Posterior cingulate gyrus (tissue), 11 donors: ENCODE measurements at places on chromosomes 2 and 18.

GRCh38 chr2:166632616-166633015 is 138.6 kb upstream of the SCN7A start:
- no peak for DNase-seq

GRCh38 chr2:120983344-120983743 is 247.7 kb downstream of the GLI2 start:
- DNase-seq = peak; percentile 44

DNA sequence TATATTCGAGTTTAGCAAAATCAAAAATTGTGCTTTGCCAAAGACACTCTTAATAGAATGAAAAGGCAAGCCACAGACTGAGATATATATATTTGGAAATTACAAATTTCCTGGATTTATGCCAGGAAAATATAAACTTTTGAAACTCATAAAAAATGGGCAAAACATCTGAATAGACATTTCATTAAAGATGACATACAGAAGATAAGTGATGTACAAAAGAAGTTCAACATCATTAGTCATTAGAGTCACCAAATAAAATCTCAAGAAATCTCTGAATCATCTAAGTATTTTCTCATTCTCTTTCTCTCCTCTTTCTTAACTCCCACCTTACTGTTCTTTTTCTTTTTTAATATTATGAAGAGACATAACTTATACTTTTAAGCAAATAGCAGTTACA is 921.1 kb downstream of the DSC3 start:
- no peak for DNase-seq

DNA sequence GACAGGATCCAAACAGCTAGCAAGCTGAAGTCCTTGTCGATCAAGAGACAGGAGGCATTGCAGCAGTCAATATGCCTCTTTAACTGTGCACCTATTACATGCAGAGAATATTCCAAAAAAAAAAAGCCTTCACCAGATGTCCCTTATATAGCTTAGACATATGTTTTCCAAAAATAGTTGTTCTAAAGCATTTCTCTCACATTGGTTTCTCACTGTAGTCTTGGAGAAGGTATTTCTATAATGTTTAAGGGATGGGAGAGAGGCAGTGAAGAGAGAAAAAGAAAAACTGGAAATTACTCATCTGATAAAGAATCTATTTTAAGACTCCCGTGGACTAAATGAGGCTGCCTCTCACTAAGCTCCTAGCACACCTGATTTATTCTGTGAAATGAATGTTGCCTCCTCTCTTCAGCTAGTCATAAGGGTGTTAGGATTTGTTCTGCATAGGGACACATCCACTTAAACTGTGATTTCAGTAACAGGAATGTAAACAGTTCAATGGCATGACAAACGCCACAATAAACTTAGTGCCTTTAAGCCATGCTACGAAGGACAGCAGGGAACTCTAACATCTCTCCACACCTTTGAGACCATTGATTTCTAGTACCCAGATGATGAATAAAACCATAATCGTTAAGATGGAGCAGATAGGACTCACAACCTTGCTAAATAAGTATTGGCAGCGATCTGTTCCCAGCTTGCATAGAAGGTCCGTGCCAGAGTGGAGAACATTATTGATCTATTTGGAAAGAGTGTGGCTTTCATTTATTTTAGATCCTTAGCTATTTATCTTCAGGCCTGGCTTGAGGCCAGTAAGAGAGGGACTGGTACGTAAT is 98.6 kb upstream of the NCK2 start:
- DNase-seq = no peak

- DNase-seq = no peak
These were observed 474.7 kb downstream of the MBD2 start for GRCh38 chr18:53749766-53750165.

DNA sequence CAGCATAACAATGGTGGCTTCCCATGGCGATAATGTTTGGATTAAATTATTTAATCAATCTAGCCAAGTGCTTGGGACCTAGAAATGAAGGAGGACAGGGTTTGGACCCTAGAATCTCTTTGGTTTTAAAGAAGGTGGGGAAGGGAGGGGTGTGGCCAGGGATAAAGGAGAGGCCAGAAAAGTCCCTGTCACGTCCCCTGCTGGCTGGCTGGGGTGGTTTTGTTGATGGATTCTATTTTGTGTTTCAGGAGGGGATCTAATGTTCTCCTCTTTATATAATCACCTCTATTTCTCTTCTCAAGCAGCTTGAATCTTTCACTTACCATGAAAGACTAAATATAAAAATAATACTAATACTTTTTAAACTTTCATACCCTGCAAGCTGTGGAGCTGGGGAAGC is 52.6 kb upstream of the GALR1 start:
- DNase-seq = no peak

- no peak for DNase-seq
These were observed 95.3 kb upstream of the RNF152 start for GRCh38 chr18:61988100-61988499.

GRCh38 chr2:96535331-96535730 is 1.2 kb upstream of the ARID5A start:
- DNase-seq = no peak

DNA sequence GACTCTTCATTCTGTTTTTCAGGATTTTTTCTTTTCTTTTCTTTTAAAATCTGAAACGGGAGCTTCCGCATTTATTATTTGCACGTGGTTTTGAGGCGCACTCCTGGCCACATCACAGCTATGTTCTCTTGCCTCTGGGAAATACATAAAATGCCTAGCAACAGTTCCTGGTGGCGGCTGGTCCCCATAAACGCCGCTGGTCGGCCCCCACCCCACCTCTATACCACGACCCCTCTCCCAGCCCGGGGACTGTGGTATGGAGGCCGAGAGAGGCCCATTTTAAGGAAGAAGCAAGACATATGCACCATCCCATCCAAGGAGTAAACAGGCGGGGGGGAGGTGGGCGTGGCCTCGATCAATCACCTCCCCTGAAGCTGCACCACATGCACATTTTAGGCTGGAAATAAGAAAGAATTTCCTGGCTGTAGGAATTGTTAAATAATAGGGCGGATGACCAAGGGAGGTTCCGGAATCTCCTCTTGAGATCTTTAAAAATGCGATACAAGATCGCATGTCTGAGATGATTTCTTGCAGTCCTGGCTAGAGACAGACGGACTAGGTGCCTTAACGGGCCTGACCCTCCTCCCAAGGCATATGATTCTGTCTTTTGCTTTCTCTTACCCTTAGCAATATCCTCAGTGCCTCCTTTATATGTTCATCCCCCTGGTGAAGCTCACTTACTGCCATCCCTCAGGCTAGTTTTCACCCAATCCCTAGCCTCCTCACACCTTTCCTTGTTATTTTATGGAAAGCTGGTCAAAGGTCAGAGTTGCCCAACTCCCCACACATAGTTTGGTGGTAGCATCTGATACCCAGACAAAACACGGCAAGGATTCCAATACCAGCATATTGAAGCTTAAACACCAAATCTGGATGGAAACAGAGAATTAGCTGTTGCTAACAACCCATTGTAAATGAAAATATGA is 82.4 kb downstream of the BCL2 start:
- DNase-seq = no peak

GRCh38 chr18:26784599-26784998 is 80.9 kb downstream of the AQP4 start:
- no peak for DNase-seq

- no peak for DNase-seq
These were observed 70.3 kb upstream of the PXDN start for GRCh38 chr2:1814616-1815015.

GRCh38 chr18:80077873-80078272 is 31.2 kb upstream of the ADNP2 start:
- DNase-seq = no peak

DNA sequence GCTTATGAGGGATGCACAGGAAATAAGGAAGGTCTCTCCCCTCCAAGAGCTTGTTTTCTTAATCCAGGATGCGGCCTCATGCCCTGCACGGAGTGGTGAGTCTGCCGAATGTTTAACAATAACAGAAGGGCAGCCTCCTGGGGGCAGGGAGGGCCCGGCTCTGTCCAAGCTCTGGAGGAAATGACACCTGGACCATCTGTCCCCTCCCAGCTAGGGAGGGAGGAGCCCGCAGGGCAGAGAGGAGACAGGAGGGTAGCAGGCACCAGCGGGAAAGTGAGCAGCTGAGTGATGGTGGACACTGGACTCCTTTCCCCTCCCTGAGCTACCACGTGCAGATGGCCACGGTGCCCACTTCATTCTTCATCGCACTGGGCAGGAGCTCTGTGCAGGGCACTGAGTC is 398.2 kb upstream of the MYT1L start:
- DNase-seq = no peak

DNA sequence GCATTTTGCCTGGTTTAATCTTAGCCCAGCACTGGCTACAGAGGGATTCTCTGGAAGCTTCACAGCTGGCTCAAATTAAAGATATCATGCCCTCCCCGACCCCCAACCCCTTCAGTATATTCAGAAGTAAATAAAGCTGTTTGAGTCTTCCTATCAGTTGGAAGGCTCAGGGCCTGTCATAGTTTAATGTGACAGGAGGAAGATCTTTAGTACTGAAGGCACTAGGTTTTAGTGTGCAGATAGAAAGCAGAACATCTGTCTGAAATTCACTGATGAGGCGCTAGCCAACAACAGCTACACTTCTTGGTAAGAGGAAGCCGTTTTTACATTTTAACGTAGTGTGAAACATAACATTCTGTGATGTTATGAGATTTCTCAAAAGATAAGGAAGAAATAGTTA is 969.1 kb upstream of the CDH2 start:
- DNase-seq = no peak

DNA sequence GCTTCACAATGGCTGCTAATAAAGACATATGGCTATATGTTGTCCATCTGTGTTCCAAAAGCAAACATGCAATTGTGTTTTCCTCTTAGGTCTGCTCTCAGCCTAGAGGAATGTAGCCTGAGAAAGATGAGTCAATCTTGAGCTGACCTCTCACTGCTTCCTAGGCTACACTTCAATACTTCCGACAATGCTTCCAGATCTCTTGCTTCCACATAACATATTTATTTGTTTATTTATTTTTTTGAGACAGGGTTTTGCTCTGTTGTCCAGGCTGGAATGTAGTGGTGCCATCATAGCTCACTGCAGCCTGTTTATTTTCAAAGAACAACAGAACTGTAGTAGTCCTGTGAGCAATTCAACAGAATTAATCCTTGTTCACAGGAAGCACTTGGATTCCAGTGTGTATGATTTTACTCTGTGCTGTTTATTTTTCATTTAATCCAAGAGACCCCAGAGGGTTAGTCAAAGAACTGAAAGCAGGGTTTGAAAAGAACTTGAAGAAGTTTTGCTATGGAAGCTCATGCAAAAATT is 437.9 kb downstream of the TXNL1 start:
- DNase-seq = no peak

DNA sequence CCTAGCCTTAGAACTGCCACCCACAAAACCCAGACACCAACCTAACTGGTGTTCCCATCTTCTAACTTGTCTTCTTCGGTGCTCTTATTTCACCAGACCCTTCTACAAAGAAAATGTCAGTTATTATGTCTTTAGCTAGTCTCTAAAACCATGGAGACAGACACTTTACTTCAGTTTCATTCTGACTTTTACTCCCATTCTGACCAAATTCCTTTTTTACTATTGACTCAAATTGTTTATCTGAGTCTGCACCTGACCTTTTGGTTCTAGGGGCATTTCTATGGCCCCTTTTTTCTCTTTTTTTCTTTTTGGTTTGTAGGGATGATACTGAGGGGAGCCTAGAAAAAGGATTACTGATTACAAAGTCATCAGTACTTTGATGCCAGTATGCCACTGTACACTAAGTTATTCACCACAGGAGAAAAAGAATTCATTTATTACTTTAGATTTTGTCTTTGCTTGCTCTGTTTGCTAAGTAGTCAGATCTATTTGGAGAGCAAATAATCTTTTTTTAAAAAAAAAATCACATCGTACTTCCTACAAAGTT is 6.8 kb upstream of the SLC1A4 start:
- no peak for DNase-seq

- no peak for DNase-seq
These were observed 8.5 kb downstream of the SLC66A2 start for GRCh38 chr18:79942786-79943607.

GRCh38 chr2:61179701-61180639 is 18.0 kb downstream of the C2orf74 start:
- DNase-seq = peak; percentile 31

DNA sequence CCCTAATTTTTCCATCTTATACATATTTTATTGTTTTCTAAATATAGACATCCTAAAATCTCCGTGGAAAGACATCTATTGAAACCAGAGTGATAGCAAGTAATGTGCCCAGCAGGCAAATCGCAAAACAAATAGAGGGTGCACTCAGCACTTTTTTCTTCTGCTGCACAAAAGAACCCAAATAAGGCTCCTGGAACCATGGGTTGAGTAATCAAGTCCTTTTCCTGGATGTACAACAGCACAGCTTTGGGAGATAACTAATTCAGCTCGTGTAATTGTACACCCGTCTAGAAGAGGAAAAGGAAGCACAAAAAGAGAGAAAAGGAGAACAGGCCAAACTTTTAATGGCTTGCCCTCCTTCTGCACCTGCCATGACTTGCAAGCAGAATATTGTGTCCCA is 126.9 kb upstream of the TLK1 start:
- no peak for DNase-seq

DNA sequence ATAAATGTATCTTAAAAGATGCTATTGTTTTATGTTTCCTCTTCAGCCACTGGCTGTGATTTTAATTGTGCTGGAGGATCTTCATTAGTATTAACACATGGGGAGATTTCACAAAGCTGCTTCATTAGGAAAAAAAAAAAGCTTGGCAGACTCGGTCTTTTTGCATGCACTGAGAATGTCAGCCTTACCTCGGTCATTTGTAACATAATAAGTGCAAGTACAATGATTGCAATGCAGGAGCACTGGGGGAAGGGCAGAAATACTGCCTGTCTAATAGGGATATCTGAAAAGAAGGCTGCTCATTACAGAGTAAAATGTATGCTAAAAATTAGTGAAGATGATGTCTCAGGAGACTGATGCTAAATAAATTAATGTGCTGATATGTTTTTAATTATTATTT is 1.3 kb upstream of the BAZ2B start:
- no peak for DNase-seq

DNA sequence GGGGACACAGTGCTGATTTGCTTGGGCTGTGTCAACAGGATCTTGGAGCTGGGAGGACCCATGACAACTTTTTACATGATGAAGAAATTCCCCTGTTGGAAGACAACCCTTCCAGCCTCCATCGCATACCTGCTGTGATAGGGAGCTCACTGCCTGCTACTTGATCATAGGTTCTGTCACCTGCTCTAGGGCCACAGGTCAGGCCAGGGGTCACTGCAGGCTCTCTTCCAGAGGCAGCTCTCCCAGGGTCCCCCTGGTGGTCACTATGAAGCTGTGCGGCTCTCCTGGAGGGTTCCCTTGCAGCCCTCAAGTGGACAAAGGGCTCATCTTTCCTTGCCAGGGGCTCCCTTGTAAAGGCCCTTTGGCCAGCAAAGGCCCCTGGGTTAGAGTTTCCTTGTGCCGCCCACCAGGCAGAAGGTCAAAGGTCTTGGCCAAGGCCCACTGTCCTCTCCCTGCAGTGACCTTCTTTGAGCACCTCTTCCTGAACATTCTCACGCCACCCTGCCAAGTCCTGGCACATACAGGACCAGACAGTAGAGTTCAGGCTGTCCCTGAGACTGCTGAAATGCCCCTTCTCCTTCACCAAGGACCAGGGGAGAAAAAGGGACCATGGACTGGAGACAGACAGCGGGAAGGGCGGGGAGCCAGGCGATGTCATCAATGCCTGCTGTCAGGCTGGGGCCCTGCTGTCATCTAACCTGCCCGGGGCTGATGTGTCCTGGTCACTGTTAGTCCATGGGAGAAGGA is 345.1 kb downstream of the DYSF start:
- DNase-seq = peak; percentile 36
